ENCODE measurements at places on chromosomes 16 and 17.

DNA sequence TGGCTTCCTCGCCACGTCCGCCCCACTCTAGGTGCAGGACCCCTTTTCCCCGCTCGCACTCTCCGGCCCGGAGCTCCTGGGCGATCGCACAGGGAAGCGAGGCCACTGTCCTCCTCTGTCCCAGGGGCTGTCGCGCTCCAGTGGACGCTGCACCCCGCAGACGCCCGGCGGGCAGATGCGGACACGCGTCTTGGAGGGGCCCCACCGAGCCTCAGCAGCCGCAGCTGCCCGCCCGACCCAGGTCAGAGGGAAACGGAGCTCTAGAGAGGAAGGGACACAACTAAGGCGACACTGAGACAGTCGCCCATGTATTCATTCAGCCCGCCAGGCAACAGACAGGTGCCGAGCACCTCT is 726 bp upstream of the SLC13A5 start:
- no peak for DNase-seq

GRCh38 chr17:56350592-56350991 is 197.3 kb downstream of the ANKFN1 start:
- DNase-seq, result no peak

GRCh38 chr16:24344784-24345183 is 88.6 kb downstream of the CACNG3 start:
- no peak for DNase-seq

- no peak for DNase-seq
Measured at GRCh38 chr16:2019921-2020831, 591 bp downstream of the NPW start.

DNA sequence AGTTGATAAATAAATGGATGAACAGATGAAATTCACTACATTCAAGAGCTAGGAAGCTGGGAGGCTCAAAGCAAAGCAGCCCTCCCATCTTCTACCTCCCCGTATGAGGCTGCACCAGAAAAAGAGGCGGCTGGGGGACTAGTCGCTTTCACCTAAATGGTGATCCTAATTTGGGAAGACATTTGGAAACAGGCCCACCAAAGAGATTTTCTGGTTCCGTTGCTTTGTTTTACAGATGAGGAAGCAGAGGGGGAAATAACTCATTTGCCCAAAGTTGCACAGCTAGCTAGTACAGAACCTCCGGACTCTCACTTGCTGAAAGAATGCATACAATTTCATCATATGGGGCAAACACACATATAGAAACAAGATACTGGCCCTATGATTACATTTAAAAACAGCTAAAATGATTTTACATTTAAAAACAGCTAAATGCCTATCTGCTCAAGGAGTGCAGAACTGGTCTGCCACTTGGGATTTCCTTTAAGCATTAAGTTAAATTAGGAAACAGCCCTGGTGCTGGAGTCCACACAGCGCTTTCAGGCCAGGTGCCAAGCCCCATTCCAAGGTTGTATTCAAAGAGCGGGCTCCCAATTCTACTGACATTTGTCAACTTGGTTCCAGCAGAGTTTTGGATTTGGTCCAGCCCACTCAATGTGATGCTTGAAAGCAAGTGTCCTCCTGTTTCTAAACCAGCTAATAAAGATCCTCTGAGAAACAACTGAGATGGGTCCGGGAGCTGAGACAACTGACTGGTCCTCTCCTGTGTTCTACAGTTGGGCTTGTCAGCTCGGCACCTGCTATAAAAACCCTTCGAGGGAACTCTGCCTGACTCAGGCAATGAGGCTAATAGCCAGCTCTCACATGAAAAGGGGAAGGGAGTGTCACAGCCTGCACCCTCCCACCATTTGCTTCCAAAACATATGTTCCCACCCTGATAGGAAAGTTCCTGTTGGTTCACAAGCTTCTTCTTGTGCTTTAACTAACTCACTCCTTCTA is 11.7 kb downstream of the ERN1 start:
- no peak for DNase-seq

GRCh38 chr16:55494994-55495421 is 13.9 kb upstream of the LPCAT2 start:
- DNase-seq, result no peak

DNA sequence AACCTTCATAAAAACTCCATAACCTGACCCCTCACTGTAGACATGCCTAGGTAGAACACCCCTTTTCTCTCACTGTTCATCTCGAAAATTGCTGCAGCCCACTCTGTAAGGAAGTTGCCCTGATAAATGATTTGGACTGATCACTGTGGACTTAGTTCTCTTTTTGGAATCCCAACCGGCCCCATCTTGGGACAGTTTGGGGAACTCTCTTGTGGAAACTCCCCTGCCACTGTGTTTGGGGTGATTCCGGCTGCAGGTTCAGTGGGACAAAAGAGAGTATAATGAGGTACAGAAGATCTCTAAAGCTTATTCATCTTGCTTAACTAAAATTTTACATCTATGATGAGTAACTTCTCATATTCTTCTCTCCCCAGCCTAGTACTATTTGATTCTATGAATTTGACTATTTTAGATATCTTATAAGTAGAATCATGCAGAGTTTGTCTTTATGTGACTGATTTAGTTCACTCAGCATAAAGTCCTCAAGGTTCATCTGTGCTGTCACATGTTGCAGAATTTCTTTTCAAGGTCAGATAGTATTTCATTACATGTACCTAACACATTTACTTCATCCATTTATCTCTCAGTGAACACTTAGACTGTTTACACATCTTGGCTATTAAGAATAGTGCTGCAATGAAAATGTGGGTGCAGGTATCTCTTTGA is 84.9 kb downstream of the ABCA8 start:
- no peak for DNase-seq

DNA sequence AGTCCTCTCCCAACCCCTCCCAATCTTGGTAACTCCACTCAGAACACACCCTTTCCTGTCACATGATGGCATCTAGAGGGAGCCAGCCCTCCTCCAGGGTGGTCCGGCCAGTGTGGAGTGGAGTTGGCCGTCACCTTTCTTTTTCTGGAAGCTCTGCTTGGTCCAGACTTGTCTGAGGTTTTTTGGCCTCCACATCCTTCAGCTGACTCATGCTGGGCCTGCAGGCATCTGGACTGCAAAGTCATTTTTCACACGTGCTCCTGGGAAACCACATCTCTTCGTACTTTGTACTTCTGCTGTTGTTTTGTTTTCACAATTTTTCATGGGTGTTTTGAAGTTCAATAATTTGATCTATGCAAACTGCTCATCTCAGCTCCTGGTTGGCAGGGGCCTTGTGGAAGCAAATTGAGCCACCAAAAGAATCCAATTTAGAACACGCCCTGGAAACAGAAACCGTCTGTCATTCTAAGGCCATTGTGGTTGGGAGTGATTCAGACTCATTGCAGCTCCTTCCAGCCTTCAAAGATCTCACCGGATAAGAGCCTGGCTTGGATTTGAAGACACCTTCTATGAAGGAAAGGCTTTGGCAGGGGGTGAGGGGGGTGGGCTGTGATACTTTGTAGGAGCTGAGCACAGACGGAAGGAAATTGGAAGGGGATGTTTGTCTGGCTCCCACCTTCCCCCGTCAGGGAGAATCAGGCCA is 42.4 kb upstream of the NF1 start:
- DNase-seq, result no peak

DNA sequence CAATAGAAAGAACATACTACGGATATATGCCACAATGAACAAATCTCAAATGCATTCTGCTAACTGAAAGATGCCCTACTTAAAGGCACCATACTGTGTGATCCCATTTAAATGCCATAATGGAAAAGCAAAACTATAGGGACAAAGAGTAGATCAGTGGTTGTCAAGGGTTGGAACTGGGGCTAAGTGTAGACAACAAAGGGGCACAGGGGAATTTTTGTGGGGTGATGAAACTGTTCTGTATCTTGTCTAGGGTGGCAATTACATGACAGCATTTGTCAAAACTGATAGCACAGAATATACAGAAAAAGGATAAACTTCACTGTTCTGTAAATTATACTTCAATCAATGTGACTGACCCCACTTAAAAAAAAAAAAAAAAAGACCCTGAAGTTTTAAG is 17.7 kb downstream of the GFOD2 start:
- no peak for DNase-seq

DNA sequence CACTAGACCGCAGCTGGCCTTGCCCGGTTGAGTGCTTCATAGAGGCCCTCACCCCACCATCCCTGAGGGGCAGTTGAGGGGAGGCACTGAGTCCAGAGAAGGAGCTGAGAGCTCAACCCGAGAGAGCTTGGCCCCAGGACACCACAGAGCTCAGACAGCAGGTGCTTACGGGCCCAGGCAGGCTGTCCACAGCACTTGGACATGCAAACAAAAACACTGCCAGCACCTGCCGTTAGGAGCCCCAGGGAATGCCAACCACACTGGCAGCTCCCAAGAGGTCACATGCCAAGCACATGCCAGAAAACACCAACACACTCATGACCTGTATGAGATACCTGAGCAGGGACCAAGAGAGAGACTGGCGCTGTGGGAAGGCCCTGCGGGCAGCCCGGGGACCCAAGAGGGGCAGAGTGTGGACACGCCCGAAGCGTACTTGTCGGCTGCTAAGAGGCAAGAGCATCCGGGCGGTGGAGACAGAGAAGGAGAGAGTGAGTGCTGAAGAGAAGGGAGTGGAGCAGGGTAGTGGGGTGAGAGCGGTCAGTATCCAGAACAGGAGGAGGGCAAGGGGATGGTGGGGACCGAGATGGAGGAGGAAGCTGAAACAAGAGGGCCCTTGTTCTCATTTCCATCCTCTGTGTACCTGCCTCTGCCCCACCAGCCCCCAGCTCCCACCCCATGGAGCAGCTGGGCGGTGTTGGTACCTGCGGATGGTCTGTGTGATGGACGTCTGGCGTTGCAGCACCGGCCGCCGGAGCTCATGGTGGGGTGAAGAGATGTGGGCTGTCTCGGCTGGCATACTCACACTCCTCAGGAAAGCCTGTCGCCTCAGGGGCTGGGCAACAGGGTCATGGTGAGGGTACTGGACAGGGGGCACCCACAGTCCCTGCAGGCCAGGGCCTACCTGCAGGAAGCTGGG is 8.2 kb downstream of the RHBDF1 start:
- no peak for DNase-seq

DNA sequence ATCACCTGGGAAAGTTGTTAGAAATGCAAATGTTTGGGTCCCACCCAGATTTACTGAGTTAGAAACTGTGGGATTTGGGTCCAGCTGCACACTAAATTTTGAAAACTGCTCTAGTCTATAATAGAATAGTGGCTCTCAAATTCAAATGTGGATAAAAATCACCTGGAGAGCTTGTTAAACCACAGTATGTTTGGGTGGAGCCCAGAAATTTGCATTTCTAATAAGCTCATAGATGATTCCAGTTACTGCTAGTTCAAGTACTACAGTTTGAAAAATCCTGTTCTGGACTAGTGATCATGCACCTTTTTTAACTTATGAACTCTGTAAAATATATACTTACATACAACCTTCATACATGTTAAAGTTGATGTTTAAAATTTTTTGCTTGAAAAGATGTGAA is 27.8 kb downstream of the RABEP1 start:
- DNase-seq, result no peak

DNA sequence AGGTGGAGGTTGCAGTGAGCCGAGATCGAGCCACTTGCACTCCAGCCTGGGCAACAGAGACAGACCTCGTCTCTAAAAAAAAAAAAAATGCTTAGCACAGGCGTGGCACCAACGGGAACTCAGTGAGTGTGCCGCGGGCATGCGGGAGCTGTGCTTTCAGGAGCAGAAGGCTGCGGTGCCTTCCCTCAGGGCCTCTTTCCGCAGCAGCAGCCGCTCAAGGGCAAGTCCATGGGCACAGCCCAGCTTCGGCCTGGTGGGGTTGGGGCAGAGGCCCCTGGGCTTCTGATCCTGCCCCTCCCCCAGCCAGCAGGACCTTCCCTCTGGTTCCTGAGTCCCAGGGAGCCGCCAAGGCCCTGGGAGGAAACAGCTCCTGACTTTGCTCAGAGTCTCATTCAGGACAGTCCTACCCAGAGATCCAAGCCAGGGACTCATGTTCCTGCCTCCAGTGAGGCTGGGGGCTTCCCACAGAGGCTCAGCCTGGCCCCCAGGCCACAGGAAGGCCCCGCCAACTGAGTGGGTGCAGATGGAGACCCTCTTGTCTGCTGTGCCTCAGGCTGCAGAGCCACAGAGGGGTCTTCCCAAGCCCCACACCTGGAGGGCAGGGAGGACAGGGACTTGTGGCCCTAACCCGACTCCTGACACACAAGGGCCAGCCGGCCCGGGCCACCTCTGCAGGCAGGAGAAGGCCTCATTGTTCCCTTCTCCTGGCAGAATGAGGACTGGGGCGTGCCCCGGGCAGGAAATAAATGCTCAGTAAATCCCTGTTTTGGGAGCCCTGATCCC is 3.3 kb upstream of the ZG16B start:
- no peak for DNase-seq

DNA sequence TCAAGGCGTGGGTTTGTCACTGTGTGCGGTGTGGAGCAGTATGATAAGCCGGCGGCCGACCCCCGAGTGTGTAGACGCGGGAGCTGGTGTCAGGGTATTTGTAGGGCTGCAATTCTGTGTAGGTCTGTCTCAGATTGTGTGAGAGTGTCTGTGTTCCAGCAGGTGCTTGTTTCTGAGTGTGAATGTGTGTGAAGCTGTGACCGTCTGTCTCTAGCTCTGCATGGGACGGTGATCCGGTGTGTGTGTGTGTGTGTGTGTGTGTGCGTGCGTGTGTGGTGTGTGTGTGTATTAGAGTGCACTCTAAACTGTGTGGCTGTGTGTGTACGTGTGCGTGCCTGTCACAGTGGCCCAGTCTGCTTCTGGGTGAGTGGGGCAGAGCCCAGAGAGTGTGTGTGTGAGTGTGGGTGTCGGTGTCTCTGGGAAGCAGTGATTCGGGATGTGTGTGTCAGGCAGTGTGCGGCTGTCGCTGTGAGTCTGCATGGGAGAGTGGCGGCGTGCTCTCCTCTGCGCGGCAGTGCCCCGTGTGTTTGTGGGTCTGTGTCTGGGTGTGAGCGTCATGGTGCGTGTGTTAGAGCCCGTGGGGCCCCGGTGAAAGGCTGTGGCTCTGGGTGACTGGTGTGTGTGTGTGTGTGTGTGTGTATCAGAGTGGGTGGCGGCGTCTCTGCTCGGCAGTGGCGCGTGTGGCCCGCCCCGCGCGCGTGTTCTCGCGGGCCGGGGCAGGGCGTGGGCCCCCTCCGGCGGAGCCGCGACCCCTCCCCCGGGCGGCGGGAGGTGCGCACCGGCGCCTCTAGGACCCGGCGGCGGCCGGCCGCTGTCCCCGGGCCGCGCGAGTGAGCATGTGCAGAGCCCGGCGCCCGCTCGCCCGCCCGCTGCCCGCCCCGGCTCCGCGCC is at the start of gene WSCD1:
Gene WSCD1, plus strand, starts transcription at position 841 of the 891 bp plus-strand sequence. CDS start 10,280 bp downstream, outside the sequence.
- DNase-seq, result no peak

Measured in stimulated activated CD8-positive, alpha-beta memory T cell treated with anti-CD3 and anti-CD28 coated beads, Interleukin-4, amount 100 ng/mL, for 1 hour (primary cell).